NCI-H2171 treated with DMSO at 0.1 percent for 48 hours (cell line): ENCODE measurements at places on chromosomes 7 and 10.

GRCh38 chr10:63462442-63462841 lies 3.3 kb downstream of the JMJD1C start:
- no peak for DNase-seq

DNA sequence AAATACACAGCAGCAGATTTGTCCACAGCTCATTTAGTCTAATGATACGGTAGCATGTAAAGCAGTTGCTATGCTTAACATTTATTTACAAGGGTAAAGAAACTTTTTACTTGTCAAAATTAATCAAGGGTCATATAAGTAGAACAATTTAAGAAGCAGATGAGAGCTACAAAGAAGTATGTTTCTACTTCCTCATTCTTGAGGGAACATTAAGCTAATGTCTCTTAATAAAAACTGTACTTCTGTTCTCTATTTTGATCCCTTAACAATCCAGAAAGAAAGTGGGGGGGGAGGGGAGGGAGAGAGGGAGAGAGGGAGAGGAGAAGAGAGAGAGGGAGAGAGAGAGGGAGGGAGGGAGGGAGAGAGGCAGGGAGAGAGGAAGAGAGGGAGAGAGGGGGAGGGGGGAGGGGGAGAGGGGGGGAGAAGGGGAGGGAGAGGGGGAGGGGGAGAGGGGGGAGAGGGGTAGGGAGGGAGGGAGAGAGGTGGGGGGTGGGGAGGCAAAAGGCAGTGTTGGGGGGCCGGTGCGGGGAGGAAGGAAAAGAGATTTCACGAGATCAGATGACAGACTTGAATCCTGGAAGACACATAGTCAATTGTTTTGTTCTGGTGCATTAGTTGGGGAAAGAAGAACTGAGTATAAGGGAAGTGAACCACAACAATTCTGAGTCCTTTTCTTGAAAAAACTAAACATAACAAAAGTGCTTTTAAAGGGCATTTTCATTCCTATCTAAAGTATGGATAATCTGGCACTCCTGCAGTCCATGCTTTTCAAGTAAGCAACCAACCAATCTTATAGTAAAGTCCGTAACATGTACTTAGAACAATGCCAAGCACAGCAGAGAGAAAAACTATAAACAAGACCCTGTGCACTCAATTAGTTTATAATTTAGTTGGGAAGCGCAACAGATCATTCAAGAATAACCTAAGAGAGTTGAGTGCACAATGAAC lies 128.0 kb downstream of the USP6NL start:
- DNase-seq, result no peak

GRCh38 chr7:13032576-13032975 lies 345.1 kb downstream of the ARL4A start:
- DNase-seq, result peak; percentile 55

GRCh38 chr7:116652793-116653192 lies 19.2 kb upstream of the MET start:
- peak; percentile 72 for DNase-seq
